Activated T-helper 1 cell treated with anti-CD3 and anti-CD28 coated beads, Interleukin-12 subunit alpha, Interleukin-12 subunit beta, Interleukin-2, Interleukin-4 antibody, amounts not matched to agents 30 ng/mL and 10 ng/mL and 1 ng/mL, durations not matched to agents 14 hours and 24 hours and 36 hours (primary cell): ENCODE measurements at places on chromosomes 7 and 10.

- no peak for DNase-seq
Observed at GRCh38 chr7:46932676-46933424, 649.1 kb downstream of the TNS3 start.

GRCh38 chr10:50561266-50561665, 62.5 kb downstream of the SGMS1 start:
- no peak for DNase-seq

DNA sequence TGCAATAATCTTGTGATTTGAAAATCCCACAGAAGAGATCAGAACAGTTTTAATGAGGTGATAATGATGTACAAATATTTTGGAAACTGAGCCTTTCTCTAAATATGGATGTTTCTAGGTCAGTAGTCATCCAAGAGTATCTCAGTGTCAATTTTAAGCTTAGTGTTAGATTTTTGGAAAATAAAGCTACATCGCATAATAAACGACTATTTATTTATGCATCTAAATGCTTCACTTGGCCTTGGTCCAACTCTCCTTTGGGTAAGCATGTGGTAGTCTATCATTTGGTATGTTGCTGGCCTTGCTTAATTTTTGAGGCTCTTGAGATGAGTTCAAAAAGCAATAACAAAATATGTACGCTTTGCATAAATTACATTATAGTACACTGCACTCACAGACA, 5.4 kb upstream of the PPP1R9A start:
- no peak for DNase-seq

DNA sequence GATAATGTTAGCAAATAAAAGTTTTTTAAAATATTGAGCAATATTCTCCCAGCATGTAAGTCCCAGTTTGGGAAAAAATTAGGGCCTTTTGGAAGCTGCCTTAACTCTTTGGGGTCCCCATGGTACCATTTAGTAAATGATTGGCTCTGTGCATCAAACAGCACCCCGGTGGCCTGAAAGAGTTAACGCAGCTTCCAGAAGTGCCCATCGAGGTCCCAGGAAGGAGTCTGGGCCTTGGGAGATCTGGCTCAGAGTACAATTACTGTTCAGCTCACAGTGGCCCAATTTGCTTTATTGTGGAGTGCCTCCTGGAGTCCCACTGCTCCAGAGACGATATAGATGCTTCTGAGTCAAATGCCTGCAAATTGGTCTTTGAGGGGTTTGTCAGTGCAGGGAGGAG, 31.7 kb downstream of the WDFY4 start:
- DNase-seq: no peak

DNA sequence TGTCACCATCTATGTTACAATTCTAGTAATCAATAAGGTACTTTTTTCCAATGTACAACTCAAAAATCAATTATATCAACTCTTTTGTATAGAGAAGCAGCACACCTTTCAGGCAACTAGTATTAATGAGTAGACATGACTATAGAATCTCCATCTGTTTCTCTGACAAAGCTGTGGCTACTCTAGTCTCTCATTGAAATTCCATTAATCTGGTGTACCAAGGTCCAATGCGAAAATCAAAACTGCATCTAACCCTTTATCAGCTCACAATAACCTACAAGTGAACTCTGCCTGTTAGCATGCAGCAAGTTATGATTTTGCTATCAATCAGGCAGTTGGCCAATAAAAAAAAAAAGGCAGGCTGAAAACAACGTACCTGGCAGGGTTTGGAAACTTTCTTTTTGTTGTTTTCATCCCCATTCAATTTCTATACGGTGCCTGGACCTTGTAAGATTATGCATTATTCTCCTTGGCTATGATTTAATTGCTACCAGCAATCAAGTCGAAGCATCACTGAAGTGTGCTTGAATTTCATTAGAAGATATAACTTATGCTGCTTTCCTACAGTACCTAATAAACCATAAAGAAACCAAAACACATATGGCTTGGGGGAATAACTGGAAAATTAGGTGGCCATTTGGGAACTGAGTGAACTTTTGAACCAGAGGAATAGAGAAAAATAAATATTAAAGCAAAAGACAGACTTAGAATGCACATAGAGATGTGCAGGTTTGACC, 23.2 kb downstream of the SKAP2 start:
- no peak for DNase-seq

- DNase-seq: no peak
Observed at GRCh38 chr7:121198502-121198901, 130.3 kb upstream of the WNT16 start.

DNA sequence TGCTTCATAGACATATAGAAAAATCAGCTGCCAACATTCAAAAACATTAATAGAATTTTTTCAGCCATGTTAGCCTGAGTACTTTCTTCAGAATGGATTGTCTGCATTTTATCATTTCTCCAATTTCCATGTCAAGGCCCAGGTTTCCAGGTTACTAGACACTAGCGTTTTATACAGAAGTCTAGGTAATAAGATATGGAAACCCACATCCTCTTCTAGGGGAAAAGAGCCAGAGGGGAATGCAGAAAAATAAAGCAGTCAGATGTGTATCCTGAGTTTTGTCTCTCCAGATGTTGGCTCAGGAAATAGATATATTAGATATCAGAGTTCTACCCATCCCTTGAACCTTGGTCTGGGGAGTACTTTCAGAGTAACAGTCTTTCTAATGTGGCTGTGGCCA, 20.4 kb downstream of the GIMAP4 start:
- no peak for DNase-seq

DNA sequence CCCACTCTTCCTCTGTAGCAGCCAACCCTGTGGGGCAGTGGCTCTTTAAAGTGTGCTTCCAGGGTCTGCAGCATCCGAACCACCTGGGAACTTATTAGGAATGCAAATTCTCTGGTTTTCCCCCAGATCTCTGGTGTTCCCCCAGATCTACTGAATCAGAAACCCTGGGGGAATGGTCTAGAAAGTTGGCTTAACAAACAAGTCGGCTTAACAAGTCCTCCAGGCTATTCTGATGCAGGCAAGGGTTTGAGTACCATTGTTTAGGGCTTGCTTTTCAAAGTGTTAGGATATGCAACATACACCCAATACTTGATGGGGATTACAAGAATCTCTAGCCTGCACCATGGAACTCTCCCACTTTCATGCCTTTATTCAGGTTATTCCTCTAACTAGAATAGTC, 126.3 kb downstream of the RALA start:
- DNase-seq: no peak
